ENCODE measurements at places on chromosomes 11 and 22. TPM values are rescaled to one million over a fixed set of nuclear protein-coding genes. Genes with fewer than 3 reads are reported as not detected.
A peak's percentile ranks its signal among the peaks of the same experiment; 100 is the strongest.

GRCh38 chr11:73570415-73571114 lies 27.3 kb downstream of the FAM168A start:
- DNase-seq: no peak

DNA sequence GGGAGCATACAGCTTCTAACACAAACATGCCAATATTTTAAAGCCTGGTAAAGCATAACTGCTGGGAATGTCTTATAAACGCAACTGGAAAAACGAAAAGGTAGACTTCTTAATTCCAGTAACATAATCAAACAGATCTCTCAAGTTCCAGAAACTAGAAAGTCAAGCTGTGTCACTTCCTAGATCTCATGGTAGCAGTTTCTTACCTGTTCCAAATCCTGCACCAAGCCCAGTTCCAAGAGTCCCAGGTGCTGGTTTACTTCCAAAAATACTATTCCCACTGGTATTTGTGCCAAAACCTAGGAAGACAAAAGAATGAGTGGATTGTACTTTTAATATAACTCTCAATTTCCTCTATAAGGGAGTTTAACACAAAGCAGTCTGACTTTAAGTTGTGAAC lies 44.2 kb downstream of the NUP98 start:
- no peak for DNase-seq

The C22orf31 gene
- total RNA-seq: not detected

DNA sequence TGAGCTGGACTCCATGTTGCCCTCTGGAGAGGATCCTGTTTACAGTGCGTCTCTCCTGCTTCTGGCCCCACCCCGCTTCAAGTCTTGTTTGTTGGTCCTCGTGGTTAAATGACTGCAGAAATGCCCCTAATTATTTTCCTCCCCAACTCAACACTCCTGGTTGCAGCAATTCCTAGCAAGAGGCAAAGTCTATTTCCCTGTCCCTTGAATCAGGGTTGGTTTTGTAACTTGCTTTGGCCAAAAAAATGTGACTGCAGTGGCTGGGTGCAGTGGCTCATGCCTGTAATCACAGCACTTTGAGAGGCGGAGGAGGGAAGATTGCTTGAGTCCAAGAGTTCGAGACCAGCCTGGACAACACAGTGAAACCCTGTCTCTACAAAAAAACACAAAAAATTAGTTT lies 41.0 kb upstream of the FGF3 start:
- DNase-seq: no peak

The SDHD gene
- 29.4 TPM for total RNA-seq

DNA sequence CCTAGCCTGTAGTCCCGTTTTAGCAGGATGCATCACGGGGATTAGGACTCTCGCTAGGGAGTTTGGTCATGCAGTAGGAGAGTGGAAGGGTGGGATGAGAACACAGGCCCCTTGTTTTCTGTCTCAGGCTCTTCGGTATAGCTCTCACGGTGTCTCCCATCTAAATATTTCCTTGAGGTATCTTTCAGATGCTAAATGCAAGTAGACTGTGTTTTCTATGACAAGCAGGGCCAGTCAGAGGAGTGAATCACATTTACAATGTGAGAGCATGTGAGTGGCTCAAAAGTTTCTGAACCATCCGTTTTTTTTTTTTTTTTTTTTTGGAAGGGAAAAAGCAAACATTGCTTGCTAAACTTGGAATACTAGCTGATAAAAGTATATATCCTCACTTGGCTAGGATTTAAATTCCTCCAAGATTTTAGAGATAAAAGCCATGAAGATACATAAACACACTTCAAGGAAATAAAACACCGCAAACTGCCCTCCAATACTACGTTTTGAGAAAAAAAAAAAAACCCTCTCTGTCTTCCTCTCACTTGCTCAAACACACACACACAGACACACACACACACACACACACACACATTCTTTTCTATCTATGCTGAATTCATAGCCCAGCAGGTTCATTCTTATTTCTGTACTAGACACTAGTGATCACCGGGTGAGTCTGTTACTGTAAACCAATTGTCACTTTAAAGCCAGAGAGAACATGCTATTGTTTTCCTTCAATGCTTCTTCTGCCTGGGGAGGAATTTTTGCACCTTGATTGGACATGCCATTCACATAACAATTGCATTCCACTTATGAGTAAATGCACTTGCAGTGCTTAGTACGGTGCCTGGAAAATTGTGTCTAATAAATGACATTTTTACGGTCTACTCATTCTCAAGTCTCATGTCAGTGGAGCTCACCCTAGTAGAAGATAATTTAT lies 224.6 kb upstream of the CCDC90B start:
- no peak for DNase-seq

DNA sequence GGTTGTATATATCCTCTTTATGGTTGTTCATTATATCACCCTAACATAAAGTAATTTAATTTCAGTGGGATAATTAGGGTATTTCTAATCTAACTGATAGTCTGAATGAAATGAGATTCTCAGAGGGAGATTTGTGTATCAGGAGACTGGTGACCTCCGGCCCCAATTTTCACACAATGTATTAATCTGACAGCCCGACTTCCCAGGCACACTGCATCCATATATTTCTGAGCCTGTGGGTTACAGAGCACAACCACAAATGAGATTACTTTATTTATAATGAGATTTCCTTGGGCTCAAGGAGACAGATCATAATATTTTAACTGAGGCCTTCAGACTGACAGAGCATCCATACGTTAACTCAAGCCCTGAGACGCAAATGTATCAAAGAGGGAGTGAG lies 125.9 kb downstream of the RCN1 start:
- DNase-seq: no peak

DNA sequence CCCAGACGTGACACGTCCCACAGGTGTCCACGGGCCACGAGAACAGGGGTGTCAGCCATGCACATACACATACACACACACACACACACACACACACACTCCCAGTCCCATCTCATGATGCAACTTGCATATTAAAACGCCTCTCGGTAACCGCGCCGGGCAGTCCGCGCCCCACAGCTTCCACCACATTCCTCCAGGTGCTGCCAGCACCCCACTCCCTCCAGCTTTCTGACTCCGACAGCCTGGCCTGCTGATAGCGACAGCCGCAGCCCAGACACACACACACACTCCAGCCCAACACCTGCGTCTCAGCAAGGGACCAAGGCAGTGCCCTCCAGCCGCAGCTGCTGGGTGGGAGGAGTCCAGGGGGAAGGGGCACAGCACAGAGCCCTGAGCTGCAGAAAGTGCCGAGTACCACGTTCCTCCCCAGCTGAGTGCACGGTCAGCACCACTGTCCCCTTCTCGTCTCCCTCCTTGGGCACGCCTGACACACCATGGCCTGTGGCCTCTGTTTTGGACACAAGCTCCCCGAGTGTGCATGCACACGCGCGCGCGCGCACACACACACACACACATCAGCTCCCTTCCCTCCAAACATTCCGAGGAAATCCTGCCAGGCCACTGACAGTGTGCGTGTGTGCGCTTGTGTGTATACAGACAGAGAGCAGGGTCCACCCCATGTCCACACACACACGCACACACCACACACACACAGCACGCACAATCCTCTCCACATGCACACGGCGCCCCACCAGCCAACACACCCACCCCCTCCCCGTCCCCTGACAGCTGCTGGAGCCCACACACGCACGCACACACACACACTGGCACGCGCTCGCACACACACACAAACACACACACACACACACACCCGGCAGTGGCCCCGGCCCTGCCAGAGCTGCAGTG lies 1.2 kb downstream of the ELFN2 start:
- DNase-seq: no peak

GRCh38 chr22:26174280-26174679 lies 5.0 kb downstream of the SEZ6L start:
- no peak for DNase-seq

GRCh38 chr11:119739021-119739703 lies 10.2 kb upstream of the NECTIN1 start:
- no peak for DNase-seq

DNA sequence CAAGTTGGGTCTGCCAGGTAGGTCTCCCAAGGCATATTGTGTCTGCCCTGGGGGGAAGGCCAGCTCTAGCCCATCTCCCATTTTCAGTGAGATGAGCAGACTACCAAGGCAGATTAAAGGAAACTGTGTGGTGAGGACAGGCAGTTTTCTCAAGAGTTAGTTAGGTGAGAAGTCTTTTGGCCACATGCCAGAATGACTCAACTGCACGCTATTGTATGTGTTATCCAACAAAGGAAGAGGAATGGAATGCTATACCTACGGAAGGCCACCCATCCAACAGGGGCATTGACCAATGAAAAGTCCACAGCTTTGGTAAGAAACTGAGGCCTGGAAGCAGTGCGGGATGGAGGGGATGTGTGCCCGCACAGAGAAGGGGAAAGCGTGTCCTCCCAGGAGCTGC lies 941.7 kb downstream of the NTM start:
- DNase-seq: no peak

DNA sequence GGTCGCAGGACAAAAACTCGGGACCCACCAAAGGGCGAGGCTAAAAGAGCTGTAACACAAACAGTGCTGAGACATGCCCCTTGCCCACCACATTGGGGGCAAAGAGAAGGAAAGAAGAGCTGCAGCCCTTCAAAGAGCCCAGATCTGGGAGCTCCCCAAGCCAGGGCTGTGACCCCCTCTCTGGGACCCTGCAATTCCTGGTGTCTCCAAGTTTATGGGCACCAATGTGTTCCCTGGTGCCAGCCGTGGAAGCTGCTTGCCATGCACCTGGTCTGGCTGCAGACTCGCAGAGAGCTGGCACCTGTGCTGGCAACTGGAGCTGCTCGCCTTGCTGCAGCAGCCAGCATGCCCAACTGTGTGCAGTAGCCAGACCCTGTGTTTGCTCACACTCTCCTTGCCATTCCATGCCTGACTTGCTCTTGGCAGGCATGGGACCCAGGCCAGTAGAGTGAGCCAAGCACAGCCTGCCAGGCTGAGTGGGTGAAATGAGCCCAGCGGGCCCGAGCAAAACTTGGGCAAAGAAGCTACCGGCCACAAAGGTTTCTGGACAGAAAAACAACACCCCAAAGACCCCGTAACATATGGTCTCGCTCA lies 16.0 kb downstream of the RRP8 start:
- no peak for DNase-seq

- no peak for DNase-seq
Measured at GRCh38 chr11:15471895-15472799, 357.4 kb downstream of the INSC start.

- DNase-seq: no peak
Measured at GRCh38 chr11:10287140-10287539, 6.9 kb downstream of the SBF2 start.

The OR51B4 gene
- total RNA-seq: not detected

The CRYBB3 gene
- total RNA-seq: not detected

GRCh38 chr11:84800755-84801346 lies 826.3 kb downstream of the DLG2 start:
- no peak for DNase-seq

DNA sequence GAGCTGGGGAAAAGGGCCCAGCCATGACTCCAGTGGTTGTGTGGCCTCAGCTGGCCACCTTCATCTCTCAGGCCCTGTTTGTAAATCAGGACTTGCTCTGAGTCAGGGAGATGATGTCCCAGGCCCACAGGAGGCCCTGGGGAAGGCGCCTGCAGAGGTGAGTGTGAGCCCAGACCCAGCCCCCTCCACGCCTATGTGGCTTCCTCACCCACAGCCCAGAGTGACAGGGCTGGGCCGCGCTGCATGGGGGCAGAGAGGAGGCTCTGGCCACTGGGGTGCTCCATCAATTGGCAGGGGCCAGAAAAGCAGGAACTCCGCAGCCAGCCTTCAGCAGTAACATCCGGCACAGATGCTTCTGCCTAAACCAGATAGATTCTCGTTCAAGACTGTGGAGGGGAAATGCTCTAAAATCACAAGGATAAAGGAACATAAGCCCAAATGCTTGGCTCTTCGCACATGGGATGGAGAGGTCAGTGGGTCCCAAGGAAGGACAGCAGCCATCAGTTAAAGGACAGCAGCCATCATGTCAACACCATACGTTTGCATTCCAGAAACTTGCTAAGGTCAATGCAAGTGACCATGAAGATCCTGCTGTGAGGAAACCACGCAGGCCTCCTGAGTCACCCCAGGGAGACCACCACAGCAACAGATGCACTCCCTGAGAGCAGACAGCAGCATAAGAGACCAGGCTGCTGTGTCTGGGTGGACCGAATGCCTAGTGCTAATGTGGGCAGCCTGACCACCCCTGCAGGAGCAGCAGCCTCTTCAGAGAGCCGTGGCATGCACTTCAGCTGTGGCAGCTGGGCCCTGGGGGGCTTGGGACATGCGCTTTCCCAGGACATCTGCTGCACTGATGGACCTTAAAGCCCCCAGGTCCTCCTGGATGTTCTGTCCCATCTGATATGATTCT lies 28.3 kb downstream of the OSBPL5 start:
- DNase-seq: no peak

The POU2AF3 gene
- not detected for total RNA-seq

- no peak for DNase-seq
Measured at GRCh38 chr11:79461144-79461543, 20.3 kb upstream of the TENM4 start.

DNA sequence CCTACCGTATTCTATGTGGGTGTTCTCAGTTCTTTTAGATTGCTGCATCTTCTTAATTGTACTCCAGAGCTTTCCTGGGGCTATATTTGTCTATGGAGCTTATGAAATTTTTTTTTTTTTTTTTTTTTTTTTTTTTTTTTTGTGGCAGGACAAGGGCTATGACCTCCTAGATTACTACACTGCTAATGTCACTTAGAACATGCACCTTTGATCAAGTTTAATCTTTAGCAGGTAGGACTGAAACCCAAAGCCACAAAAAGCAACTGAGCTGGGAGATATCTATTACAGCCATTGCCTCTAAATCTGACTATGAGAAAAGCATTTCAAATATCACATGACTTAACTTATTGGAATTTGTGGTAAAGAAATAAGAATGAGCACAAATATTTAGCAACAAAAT lies 21.7 kb upstream of the ABTB2 start:
- no peak for DNase-seq

DNA sequence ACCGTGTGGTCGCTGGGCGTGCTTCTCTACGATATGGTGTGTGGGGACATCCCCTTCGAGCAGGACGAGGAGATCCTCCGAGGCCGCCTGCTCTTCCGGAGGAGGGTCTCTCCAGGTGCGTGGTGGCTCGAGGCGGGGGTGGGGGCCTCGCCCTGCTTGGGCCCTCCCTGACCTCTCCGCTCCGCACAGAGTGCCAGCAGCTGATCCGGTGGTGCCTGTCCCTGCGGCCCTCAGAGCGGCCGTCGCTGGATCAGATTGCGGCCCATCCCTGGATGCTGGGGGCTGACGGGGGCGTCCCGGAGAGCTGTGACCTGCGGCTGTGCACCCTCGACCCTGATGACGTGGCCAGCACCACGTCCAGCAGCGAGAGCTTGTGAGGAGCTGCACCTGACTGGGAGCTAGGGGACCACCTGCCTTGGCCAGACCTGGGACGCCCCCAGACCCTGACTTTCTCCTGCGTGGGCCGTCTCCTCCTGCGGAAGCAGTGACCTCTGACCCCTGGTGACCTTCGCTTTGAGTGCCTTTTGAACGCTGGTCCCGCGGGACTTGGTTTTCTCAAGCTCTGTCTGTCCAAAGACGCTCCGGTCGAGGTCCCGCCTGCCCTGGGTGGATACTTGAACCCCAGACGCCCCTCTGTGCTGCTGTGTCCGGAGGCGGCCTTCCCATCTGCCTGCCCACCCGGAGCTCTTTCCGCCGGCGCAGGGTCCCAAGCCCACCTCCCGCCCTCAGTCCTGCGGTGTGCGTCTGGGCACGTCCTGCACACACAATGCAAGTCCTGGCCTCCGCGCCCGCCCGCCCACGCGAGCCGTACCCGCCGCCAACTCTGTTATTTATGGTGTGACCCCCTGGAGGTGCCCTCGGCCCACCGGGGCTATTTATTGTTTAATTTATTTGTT lies 2.4 kb downstream of the PIM3 start:
- peak; percentile 7 for DNase-seq

The TUBA8 gene
- total RNA-seq: 1.1 TPM
